AG09319 (cell line): ENCODE measurements at places on chromosomes 12 and 14.

DNA sequence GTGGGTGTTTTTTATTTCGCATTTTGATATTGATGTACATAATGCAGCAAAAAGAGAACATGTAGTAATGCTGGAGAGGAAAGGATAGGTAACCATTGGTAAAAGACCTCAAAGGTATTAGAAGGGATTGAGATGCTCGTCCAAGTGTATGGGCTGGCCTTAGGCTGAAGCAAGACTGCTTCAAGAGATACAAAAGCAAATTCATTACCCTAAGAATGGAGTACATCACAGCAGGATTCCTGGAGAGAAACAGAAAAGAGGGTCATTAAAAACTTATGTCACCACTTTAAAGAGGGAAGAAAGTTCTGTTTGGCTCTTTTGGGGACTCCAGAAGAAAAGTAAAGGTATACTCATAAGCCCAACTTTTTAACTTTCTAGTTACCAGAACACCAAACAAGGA is 420.5 kb downstream of the ZFP36L1 start:
- DNase-seq = no peak

- DNase-seq = no peak
Observed at GRCh38 chr12:106178562-106178961, 39.8 kb upstream of the NUAK1 start.

DNA sequence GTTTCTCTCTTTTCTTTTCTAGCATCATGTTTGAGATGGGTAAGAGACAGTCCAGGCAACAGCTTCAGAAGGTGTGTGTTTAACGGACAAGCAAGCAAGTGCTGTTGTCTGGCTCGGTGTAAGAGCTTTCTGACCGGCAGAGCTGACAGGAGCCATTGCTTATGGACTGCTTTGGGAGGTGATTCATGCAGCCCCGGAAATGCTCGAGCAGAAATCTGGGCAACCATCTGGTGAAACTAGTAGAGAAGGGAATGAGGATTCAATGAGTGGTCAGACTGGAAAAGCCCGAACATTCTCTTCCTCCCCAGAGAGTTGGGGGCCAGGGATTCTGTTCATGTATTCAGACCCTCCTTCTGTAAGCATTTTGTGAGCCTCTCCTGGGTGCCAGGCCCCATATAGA is 24.4 kb downstream of the TUNAR start:
- DNase-seq = no peak

DNA sequence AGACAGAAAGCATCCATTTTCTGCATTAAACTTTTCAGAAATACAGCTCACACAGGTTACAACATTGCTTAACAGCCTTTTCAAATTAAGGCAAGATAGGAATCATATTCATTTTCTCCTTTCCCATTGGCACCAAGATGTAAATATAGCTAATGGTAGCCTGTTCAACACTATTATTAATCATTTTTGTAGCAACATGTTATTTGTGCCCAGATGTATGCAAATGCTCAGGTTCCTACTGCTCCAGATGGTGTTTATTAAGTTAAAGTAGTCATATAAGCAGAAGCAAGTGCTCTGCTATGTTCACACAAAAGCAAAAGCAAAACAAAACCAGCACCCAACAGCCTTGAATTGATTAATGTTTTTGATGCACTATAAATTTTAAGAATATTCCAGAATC is 1110.6 kb downstream of the SLC6A15 start:
- DNase-seq = no peak

GRCh38 chr12:50840809-50841487 is 1.8 kb upstream of the TMPRSS12 start:
- DNase-seq = no peak

GRCh38 chr14:87142551-87143211 is 850.3 kb downstream of the GALC start:
- DNase-seq = no peak

DNA sequence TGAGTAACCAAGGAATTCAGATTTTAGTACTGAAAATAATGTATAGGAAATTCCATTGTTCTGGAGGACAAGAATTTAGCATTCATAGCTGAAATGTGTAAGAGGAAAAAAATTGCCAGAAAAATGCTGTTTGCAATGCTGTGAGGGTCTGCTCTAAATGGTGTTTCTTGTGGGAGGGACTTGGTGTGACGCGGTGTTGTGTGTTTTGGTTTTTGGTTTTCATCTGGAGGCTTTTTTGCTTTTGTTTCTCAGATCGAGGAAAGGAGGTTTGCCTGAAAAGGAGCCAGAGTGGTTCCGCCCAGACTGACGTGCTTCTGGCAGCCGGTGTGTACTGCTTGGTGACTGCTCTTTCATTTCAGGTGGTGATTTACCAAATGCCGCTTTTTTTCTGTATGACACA is 211.8 kb upstream of the HMGA2 start:
- no peak for DNase-seq

- DNase-seq = no peak
Observed at GRCh38 chr14:72881543-72881942, 12.4 kb downstream of the DPF3 start.

DNA sequence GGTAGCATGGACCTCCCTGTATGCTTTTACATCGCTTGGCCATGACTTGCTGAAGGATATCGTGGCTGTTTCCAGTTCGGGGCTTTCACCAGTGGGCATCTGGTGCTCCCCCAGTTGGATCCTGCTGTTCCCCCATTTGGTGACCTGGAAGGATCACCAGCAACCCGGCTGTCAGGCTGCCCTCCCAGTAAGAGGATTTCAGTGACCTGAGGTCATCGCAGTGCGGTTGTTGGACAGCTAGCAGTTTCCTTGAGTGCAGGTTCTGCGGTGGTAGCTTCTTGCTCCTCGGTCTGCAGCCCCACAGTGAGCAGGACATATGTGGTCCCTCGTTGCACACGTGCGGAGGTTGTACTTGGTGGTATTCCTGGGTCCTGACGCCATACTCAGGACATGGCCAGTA is 58.7 kb downstream of the TMEM132C start:
- DNase-seq = no peak

- no peak for DNase-seq
Observed at GRCh38 chr12:2259369-2259768, 206.6 kb downstream of the CACNA1C start.

DNA sequence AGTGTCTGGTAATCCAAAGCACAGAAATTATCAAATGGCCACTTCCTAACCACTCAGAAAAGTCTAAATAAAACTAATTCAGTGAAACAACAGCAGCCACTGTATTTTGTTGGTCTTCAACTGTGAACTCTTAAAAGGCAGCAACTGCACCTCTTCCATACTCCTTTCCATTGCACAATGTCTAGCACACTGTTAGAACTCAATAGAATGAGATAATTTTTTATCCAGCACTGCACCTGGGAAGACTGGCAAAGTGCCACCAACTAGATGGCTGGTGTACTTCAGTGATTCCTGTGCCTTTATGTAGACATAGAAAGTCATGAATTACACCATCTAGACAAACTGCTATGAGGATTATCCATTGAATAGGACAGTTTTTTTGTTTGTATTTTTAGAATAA is 26.2 kb downstream of the LGR5 start:
- DNase-seq = no peak

GRCh38 chr12:28035500-28035899 is 63.0 kb upstream of the PTHLH start:
- DNase-seq = no peak

DNA sequence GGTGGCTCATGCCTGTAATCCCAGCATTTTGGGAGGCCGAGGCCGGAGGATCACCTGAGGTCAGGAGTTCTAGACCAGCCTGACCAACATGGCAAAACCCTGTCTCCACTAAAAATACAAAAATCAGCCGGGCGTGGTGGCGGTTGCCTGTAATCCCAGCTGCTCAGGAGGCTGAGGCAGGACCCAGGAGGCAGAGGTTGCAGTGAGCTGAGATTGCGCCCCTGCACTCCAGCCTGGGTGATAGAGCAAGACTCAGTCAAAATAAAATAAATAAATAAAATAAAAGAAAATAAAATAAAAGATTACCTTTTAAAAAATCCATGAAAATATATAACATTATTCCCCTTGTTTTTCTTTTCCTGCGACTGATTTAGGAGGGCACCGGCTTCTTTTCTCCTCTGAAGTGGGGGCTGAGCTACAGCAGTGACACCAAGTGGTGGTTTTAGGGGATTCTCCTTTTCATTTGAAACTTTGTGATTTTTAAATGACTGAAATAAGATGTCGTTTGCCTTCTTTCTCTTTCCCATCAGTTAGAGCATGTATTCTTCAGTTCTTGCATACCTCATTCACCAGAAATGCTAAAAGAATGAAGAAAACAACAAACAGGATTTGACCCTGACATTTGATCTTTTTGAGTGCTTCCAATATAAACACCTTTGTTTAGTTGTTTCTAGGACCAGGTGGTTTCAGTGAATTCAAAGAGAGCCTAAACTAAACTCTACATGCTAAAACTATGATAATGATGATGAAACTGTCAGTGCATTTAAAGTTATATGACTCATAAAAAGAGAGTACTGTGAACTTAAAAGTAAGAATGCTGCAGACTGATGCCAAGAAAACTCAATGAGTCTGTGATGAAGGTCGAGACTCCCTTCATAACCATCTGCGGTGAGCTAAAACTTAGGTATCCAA is 22.6 kb upstream of the PKP2 start:
- DNase-seq = no peak

- DNase-seq = no peak
Observed at GRCh38 chr14:103108749-103109207, 14.3 kb downstream of the EXOC3L4 start.

- no peak for DNase-seq
Observed at GRCh38 chr12:78584695-78585094, 279.9 kb upstream of the SYT1 start.

DNA sequence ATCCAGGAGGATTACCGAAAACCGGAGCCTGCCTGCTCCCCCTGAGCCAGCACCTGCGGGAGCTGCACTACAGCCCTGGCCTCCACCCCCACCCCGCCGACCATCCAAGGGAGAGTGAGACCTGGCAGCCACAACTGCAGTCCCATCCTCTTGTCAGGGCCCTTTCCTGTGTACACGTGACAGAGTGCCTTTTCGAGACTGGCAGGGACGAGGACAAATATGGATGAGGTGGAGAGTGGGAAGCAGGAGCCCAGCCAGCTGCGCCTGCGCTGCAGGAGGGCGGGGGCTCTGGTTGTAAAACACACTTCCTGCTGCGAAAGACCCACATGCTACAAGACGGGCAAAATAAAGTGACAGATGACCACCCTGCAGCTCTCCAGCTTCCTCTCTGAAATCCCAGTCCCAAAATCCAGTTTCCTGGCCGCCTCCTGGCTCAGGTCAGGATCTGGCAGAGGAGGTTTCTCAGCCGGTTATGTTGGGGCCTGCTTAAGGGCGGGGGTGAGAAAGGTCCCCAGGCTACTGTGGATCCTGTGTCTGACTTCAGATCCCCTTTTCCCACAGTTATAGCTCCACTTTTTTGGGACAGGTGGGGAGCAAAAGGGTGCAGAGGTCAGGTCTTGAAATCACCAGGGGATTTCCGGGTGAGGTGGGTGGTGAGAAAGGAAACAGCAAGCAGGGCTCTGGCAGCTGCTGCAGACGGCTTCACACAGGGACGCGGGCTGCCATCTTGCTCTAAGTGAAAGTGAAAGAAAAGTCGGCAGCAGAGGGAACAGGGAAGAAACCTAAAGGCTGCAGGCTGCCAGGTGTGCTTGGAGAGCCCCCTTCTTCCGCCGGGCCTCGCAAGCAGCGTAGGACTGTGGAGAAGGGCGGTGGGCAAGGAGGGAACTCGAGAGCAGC is at the start of gene TAPBPL:
TAPBPL (plus strand) TSS at position 695 of the 897 bp plus-strand sequence. CDS start 207 bp downstream, outside the sequence.
- peak; percentile 49 for DNase-seq

DNA sequence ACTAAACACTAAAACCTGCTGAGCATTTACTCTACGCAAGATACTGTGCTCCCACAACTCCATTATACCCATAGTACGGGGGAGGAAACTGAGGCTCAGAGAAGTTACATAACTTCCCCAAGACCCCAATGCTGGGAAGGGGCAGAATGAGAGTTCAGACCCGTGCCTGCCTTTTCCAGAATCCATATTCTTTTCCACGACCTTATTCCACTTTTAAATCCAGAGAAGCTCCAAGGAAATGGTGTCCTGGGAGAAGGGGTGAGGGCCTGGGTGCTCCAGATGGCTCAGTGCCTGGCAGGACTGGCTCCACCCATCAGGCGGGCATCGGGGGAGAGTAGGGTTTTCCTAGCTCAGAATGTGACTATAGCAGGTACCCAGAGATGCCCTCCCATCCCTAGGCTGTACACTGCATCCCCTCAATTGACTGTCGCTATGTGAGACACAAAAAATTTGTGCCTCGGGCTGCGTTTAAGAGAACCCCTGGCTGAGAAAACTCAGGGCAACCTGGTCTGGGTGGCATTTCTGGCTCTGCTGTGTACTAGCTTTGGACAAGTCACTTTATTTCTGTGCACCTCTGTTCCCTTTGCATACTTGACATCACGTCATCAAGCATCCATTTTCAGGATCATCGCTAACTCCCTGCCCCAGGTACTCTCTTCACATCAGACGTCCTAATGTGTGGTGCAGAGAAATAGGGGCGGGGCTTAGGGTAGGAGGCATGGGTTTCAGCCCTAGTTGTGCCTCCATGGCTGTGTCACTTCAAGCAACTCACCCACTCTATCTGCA is 11.6 kb upstream of the IQSEC3 start:
- no peak for DNase-seq

DNA sequence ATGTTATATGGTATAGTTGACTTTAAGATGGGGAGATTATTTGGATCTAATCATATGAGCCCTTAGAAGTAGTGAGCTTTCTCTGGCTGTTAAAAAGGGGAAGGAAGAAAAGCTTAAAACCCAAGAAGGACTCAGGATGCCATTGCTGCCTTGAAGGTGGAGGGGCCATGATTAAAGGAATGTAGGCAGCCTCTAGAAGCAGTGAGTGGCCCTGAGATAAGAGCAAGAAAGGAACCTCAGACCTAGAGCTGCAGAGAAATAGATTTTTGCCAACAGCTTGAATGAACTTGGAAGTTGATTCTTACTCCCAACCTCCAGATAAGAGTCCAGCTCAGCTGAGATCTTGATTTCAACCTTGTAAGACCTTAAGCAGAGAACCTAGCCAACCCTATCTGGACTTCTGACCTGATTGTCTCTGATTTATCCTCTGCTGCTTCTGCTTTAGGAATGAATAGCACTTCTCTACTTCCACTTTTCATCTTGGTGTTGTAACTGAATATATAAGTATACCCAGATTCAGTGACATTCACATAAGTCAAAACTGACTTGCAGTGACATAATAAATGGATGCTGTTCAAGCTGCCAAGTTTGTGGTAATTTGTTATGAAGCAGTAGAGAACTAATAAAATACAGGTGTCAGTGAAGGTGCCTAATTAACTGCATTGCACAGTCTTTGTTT is 33.5 kb downstream of the RAD51B start:
- no peak for DNase-seq

DNA sequence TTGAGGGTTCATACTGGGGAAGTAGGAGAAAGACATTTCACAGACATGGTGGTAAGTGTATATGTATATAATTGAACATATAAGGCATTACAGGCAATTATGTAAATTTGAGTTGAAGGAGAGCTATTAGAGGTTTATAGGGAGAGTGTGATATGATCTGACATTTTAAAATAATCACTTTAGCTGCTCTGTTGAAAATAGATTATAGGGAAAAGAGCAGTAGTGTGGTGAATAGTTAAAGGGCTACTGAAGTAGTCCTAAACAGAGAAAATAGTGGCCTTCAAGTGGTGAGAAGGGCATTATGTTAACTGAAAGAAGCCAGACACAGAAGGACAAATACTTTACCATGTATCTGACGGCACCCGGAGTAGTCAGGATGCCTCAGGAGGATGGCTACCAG is 234.2 kb downstream of the SLC41A2 start:
- DNase-seq = no peak

GRCh38 chr14:30874999-30875787 is 834 bp downstream of the COCH start:
- DNase-seq = no peak
